ENCODE measurements at places on chromosomes 3 and 15. TPM values are rescaled to one million over a fixed set of nuclear protein-coding genes. Genes with fewer than 3 reads are reported as not detected.

DNA sequence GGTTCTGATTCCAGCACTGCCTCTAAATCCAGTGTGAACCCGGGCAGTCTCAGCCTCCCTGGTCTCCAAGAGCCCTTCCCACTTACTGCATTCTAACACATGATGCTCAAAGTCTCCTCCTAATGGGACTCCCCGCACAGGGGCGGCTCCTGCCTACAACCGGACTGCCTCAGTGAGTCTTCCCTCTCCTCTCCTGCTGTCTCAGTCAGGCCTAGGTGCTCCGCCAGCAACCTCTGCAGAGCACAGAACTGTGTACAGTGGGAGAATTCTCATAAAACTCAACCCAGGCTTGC is 28.9 kb downstream of the TBC1D2B start:
- no peak for DNase-seq

- DNase-seq, result no peak
Observed at GRCh38 chr3:71090207-71090606, 493.3 kb downstream of the FOXP1 start.

- DNase-seq, result no peak
Observed at GRCh38 chr3:170137986-170138385, 43.5 kb downstream of the PHC3 start.

DNA sequence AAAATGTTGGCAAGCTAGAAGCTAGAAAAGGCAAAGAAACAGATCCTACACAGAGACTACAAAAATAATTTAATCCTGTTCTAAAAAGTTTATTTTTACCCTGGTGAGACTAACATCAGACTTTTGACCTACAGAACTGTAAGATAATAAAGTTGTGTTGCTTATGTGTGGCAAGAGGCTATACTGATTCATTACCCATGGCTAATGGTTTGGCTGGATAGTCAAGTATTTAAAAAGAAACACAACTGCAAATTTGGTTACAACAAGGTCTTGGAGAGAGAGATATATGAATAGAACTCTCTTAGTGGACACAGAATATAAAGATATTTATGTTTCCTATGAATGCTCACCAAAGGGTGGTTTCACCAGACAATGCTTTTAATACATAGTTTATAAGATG is 364.2 kb upstream of the PLSCR5 start:
- no peak for DNase-seq

DNA sequence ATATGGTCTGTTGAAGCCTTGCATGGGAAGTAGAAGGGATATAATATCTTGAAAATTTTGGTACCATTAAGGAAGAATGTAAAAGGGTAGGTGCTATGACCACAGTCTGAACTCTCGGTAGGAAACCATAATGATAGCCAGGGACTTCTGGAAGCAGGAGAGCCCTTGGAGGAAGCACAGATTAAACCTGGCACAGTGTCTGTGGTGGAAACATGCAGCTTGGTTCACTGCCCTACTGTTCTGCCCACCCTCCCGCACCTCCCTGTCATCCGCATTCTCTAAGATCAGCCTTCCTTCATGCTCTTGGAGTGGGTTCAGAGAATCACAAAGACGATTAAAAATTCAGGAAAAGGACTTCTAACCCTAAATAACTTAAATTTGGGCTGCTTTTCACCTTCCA is 20.9 kb downstream of the VPS8 start:
- no peak for DNase-seq

Gene COL6A5
- not detected for total RNA-seq

DNA sequence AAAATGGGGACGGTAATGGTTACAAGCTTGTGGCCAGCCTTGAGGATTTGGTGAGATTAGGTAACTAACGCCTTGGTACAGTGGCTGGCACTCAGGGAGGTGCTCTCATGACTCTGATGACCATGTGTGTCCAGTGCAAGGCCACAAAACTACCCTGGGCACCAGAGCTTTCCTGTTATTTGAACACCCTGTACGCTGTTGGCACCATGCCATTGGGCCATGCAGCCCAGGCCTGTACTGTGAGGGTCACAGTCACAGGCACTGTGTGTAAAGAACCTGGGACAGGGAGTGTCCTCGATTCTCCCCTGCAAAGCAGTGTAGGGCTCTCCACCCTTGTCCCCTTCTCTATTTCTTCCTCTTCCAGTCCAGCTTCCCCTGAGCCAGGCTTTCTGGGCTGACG is 6.3 kb downstream of the TMEM43 start:
- DNase-seq, result no peak

Gene LYZL4
- total RNA-seq, result not detected

GRCh38 chr15:82305621-82306048 is 43.0 kb downstream of the SAXO2 start:
- DNase-seq, result no peak

GRCh38 chr3:135383301-135383700 is 582.2 kb upstream of the PPP2R3A start:
- DNase-seq, result no peak

- no peak for DNase-seq
Observed at GRCh38 chr3:30871720-30872119, 22.7 kb downstream of the GADL1 start.

DNA sequence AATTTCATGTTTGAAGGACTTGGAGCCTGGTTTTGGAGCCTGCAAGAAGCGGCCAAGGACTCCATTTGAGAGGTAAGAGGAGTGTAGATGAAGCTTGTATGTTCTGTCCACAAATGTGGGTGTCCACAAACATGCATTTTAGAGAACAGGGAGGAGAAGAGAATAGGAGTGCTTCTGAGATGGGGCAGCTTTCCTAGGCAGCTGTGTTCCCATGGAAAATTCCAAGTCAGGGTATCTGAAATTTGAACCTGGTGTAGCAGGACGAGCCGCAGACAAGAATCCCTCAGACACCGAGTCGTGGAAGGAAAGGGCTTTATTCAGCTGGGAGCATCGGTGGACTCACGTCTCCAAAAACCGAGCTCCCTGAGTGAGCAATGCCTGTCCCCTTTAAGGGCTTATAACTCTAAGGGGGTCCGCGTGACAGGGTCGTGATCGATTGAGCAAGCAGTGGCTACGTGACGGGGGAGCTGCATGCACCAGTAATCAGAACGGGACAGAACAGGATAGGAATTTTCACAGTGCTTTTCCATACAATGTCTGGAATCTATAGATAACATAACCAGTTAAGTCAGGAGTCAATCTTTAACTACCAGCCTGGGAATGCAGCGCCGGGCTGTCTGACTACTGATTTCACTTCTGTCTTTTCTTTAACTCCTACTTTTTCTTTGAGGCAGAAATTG is 71.4 kb upstream of the WDR72 start:
- DNase-seq, result no peak

- DNase-seq, result no peak
Observed at GRCh38 chr3:156840826-156841689, 14.9 kb downstream of the LEKR1 start.

DNA sequence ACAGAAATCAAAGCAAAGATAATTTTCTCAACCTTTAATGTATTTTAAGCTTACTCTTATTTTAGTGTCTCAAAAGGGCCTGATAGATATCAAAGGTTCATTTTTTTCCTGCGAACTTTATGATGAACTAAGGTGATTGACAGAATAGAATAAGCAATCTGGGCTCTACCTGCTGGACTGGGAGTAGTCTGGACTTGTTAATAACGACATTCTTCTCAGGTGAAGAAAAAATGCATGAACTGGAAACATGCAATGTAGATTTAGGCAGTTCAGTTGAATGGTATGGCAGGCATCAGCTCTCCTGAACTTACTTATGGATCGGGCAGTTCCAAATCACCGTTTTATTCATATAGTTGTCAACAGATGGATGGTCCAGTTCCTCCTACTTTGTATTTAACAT is 189.7 kb upstream of the ZBTB20 start:
- no peak for DNase-seq

GRCh38 chr3:62415312-62415801 is 42.0 kb upstream of the FEZF2 start:
- no peak for DNase-seq

DNA sequence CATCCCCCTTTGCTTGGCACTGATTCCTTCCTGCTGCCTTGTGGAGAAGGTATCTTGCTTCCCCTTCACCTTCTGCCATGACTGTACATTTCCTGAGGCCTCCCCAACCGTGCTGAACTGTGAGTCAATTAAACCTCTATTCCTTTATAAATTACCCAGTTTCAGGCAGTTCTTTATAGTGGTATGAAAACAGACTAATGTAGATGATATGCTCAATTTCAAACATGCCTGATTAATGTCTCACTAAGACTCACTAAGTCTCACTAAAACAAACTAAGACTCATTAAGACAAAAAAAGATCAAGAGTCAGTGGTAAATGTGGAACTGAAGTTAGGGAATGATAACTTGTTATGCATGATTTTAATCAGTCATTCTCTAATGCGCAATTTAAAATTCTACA is 606.6 kb downstream of the RBMS3 start:
- DNase-seq, result no peak

DNA sequence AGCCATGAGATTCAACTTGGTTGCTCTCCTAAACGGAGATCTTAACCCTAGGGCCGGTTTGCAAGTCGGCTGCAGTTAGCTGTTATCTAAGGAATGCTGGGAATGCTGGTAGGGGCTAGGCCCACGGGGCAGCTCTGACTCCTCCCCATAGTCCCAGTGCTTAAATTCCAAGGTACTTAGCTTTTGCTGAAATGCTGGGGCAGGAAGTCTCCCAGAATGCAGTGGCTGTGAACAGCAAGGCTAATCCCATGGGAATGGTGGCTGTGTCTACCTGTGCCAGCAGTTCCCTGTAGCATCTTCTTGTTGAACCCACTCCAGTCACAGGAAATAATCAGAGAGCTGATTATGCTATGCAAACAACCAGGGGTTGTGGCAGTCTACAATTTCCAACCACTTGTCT is 102.5 kb upstream of the TJP1 start:
- DNase-seq, result peak; percentile 91

Gene EFCC1
- total RNA-seq, result 2.8 TPM

- DNase-seq, result no peak
Observed at GRCh38 chr3:23672628-23673027, 133.1 kb upstream of the UBE2E1 start.

GRCh38 chr3:5251196-5251583 is 63.7 kb downstream of the EDEM1 start:
- DNase-seq, result no peak

DNA sequence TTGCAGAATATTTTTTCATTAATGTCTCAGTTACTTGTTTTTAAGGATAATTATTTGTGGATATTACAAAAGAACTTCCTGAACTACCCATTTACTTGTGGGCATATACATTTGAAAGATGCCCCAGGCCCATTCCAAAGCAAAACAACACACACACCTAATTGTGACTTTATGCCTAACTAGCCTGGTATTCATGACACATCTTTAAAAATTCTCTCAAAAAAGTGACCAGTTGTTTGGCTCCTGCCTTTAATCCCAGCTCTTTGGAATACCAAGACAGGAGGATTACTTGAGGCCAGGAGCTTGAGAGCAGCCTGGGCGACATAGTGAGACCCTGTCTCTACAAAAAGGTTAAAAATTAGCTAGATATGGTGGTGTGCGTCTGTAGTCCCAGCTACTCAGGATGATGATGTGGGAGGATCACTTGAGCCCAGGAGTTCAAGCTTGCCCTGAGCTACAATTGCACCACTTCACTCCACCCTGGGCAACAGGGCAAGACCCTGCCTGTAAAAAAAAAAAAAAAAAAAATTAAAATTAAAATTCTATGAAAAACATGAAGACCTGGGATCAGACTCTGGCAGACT is 51.7 kb upstream of the SLC4A7 start:
- peak; percentile 69 for DNase-seq

Gene LRRIQ4
- not detected for total RNA-seq

DNA sequence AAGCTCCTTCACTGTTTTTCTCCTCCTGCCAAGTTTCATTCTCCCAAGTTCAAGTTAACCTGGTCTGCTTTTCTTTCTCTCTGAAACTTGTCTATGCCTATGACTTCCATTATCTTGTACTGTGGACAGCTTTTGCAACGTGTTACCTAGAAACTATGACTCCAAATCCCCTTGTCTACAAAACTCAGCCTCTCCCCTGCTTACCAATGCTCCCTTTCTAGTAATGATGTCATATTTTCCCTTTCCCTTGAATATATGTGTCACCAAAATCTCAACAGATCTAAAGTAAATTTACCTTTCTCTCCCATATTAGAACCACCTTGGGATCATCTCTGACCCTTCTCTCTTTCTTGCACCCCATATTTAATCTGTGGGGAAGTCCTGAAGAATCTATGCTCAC is 10.5 kb upstream of the ABHD2 start:
- DNase-seq, result no peak

GRCh38 chr3:140883428-140884040 is 58.1 kb upstream of the SLC25A36 start:
- DNase-seq, result no peak

DNA sequence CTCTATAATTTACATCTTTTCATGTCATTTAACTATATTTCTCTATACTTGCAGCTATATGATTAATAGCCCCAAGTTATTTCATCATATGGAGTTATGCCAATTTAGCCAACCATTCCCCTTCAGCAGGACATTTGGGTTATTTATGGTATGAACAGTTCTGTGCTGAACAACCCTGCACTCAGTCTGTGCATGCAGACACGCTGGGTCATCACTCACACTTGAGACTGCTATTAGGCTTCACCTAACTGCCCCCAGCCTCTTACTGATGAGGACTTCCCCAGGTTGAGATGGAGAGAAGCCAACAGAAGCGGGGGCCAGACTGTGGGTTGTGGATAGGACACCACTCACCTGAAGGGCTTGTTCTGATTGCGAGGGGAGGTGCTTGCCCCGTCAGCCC is 7.3 kb downstream of the TADA3 start:
- no peak for DNase-seq

DNA sequence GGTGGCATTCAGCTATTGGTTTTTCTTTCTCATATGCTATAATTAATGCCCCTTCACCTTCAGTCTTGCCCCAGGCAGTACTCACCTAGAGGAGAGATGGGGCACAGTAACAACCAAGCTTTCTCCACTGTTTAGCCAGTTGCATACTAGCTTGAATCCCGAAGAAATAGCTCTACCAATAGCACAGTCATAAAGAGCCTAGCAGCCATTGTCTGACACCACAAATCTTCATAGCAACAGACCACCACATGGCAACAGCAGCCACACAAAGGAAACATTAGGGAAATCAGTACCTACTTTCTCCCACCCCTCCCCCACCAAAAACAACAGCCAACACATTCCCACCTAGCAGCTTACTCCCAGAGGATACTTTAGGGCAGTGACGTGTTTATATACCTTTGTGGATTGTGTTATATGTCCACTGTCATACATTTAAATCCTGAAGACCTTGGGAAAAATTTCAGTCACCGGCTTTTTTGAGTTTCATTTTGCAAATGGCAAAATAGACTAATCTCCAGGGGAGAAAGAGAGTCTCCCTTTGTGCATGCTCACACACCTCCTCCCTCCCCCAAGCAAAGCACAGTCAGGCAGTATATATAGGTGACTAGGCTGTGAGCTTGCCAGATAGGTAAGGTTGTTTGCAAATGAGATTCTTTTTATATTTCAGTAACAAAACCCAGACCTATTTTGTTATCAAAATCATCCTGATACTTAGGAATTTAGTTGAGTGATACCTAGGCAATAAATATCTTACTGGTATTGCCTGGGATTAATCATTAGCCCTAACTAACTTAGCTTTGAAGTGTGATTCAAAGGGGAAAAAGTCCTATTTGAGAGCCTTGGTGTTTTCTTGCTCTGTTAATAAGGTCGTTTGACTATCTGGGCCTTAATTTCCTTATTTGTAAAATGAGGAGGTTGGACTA is 140.6 kb downstream of the RBPMS2 start:
- DNase-seq, result peak; percentile 65

Gene LEKR1
- 0.16 TPM for total RNA-seq

Gene CACNA2D2
- not detected for total RNA-seq

- DNase-seq, result no peak
Observed at GRCh38 chr15:93076217-93076616, 12.8 kb downstream of the RGMA start.

Gene MUC20
- total RNA-seq, result not detected

Gene PRR20G
- total RNA-seq, result not detected
